ENCODE measurements at places on chromosomes 6 and 20. TPM values are rescaled to one million over a fixed set of nuclear protein-coding genes. Genes with fewer than 3 reads are reported as not detected.

The GCNT2 gene
- total RNA-seq, result 6.3 TPM

The TMC2 gene
- not detected for total RNA-seq

The RANBP9 gene
- 50.6 TPM for total RNA-seq

The PLA2G7 gene
- 0.82 TPM for total RNA-seq

The ENPP5 gene
- 9.6 TPM for total RNA-seq

The KCNK16 gene
- not detected for total RNA-seq

The NKAIN2 gene
- 1.7 TPM for total RNA-seq

The KHDC1L gene
- total RNA-seq, result not detected

The XKR7 gene
- under 0.01 TPM for total RNA-seq

The OR2J3 gene
- total RNA-seq, result not detected

The GRM1 gene
- total RNA-seq, result not detected

The OVOL2 gene
- total RNA-seq, result 1.0 TPM

The HAO1 gene
- not detected for total RNA-seq

Measured in tongue (tissue), 3 donors.